ENCODE measurements at places on chromosomes 12 and 14.

GRCh38 chr12:115257791-115258190 is 573.8 kb upstream of the TBX3 start:
- DNase-seq = no peak

DNA sequence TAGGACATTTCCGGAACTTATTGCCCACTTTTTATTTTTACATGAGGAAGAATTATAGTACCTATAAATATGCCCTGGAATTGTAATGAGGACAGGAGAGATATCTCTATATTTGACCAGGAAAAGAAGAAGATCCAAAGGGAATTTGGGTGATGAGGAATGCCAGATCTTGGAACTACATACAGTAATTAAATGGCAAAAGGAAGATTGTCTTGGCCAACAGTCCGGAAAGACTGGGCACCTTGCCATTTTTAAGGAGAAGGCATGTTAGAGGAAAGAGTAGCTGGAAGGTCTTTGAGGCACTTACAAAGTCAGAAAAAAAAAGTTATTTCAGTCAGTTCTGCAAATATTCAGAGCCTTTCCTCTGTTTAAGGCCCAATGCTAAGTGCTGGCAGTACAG is 616.4 kb downstream of the MED13L start:
- DNase-seq = no peak

GRCh38 chr14:94342334-94342934 is 19.3 kb upstream of the SERPINA6 start:
- no peak for DNase-seq

DNA sequence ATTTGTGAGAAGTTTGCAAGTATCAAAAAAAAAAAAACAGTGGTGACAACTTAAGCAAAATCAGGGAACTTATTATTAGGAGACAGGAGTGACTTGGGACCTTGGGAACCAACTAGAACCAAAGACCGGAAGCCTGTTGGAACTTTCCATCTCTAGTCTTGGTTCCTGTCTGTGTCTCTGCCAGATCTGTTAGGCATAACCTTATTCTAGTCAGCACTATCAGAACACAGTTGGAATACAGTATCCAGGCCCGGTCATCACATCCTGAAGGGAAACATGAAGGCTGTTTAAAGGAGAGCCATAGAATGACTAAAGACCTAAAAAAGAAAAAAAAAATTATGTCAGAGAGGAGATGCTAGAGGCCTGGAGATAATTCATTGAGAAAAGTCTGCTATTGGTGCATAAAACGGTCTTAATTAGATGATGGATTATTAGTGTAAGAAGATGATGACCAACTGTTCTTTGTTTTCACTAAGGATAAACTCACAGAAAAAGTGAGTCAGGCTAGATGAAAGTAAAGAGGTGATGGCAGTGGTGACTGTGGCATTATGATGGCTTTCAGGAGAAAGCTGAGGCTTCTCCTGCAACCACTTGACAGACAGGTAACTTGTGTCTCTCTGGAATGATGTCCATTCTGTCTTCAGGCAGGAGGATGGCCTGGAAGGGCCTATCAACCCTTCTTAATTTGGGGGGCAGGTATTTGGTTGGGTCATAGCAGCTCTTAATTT is 28.2 kb downstream of the DACT1 start:
- DNase-seq = no peak

DNA sequence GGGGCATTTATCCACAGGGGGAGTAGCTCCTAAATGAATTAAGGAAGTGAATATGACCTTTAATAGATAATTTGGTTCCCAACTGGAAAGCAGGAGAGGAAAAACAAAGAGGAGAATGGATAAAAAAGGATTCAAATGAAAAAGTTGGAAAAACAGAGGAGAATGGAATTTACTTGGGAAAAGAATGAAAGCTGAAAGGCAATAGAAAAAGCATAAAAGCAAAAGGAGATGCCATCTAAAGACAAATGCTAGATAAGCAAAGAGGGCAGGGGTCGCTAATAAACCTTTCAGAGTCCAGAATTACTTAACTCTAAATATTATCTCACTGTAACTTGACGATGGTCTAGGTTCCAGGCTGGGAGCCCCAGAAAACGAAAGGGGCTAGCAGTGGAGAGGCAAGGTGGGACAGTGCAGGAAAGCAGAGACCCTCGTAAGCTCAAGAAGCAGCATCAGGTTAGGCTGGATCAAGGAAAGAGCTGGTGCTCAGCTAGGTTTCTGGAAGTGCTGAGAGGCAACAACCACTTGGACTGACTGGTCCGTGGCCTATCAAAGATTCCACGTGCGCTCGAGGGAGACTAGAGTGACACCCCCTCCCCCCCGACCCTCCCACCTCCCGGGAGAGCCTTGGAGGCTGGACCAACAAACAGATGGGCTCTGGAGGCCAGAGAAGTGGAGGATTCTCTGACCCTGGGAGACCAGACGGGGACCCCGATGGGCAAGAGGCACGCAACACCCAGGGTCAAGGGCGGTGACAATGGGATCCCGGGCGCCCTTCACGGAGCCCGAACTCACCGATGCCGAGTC is 1.2 kb downstream of the SLC2A13 start:
- no peak for DNase-seq

- DNase-seq = no peak
These were observed 9.2 kb downstream of the PSMC6 start for GRCh38 chr14:52716155-52716554.
